ENCODE measurements at places on chromosomes 1 and 21. TPM values are rescaled to one million over a fixed set of nuclear protein-coding genes. Genes with fewer than 3 reads are reported as not detected.

DNA sequence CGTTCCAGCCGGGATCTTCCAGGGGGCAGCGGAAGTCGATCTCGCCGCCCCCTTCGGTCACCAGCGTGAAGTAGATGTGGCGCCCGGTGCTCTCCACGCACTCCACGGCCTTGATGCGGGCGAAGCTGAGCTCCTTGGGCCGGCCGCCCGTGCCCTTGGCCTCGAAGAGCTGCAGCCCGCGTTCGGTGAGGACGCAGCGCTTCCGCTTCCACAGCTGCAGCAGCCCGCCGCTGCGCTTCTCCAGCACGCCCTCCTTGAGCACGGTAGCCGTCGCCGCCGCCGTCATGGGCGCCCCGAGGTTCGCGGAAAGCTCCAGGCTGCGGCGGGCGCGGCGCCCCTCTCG is 516 bp downstream of the PHLDA3 start:
- DNase-seq: no peak

DNA sequence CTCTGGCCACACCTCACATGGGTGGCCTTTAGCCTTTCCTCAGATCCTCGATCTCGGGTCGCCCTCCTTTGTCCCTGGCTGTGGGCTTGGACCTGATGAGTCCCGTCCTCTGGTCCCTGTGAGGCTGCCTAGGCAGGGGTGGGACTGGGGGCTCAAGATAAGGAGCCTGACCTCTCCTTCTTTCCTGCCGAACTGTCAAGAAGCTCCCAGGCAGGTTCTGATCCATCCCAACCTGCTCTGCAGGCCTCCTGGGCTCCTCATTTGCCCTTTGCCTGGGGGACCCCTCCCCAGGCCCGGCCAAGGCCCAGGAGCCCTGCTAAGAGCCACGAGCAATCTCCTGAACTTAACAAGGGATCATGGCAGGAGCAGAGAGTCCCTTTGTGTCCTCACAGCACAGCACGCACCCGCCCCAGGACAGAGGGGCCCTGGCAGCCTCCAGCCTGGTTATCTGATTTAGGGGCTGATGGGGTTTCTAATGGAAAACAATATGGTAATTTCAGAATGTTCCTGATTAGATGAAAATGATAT is 82.4 kb upstream of the POU3F1 start:
- no peak for DNase-seq

Gene POTED
- not detected for total RNA-seq

Gene FCGR3B
- 2.5 TPM for total RNA-seq

All from vagina (tissue), 2 donors.